ENCODE measurements at places on chromosomes 12 and 14.

- DNase-seq: no peak
Observed at GRCh38 chr12:868722-869121, 80.8 kb downstream of the RAD52 start.

DNA sequence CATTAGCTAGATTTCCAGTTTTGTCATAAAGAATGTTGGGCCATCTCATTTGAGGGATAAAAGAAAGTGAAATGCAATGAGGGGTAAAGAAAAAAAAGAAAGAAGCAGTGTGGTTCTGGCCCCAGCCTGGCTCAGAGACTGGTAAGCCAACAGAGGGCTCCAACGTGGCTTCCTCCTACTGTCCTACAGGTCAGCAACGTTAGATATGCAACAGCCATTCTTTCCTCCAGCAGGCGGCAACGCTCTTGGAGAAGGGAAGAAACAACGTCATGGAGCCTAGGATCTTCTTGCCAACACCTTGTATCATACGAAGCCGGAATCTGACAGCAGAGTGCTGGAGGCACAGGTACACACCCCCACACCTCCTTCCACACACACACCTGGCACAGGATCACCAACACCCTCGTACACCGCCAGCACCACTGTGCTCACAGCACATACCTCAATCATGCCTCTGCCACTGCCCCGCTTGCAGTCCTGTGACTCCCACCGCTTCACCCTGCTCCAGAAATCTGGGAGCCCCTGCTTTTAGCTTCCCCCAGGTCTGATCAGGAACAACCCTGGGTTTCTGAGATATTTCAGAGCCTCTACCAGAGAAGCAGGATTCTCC is 102.8 kb downstream of the RPAP3 start:
- DNase-seq: no peak

- peak; percentile 37 for DNase-seq
Observed at GRCh38 chr14:41570415-41571155, 36.1 kb upstream of the LRFN5 start.

DNA sequence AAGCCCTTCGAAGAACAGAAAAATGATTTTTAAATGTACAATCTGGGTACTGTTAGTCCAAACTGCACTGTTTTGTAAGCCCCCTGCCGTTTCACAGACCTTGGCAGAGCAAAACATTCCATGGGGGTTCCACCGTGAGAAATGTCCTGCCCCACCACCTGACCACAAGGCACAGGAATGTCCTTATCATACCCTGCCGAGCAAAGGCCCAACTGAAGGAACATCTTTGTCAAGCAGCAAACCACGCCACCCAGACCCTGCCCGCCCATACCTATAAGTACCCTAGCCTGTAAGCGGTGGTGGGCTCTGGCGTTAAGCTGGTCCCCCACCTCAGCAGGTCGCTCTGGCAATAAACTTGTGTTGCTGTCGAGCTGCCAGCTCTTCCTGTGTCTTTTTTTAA is 181.6 kb upstream of the PZP start:
- no peak for DNase-seq

- DNase-seq: no peak
Observed at GRCh38 chr12:1104088-1104800, 113.2 kb downstream of the ERC1 start.

DNA sequence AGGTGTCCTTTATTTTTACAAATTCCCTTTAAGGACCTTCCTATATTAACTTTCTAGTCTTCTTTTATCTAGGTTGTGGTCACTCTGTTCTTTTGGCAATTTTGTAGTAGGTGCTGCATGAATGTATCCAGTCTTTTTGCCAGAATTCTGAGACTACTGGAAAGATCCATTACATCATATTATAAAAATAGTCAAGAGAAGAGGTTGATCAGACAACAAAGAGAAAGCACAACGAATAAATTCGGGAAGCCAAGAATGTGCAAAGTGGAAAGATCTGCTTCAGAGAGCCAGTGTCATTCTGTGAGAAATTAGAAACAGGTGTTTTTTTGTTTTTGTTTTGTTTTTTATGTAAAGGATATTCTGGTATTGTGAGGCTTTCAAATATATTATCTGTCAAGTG is 15.8 kb upstream of the SLC16A7 start:
- no peak for DNase-seq
